ENCODE measurements at places on chromosomes 3 and 15. TPM values are rescaled to one million over a fixed set of nuclear protein-coding genes. Genes with fewer than 3 reads are reported as not detected.
A peak's percentile ranks its signal among the peaks of the same experiment; 100 is the strongest.

DNA sequence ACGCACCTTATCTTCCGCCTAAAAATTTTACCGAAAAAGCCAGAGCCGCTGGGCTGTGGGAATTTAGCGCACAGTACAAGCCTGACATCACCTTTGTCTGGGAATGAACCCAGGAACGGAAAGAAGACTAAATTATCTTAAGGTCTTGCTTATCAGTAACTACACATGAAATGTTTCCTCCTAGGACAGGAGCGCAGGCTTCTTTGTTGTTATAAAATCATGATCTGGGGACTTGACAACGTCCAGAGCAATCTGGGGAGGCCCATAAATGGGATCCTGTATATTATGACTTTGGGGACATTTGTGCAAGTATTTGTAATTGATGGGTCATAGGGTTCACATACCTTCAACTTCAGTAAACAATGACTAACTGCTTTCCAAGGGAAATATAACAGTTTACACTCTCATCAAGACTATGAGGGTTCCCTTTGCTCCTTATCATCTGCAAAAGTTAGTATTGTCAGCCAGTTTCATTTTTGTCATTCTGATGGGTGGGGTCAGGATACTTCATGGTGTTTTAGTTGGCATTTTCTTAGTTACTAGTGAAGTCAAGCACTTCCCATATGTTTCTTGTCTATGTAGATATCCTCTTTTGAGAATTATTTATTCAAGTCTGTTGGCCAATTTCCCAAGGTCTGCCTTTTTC is 213.9 kb upstream of the PFN2 start:
- peak; percentile 31 for DNase-seq
- no peak overlapping the region for H3K4me3 ChIP-seq
- no peaks in the 10 kb centered on the region for H3K36me3 ChIP-seq
- H3K27ac ChIP-seq, result no peak overlapping the region
- peaks cover 4% of the 10 kb centered on the region for H3K4me1 ChIP-seq

LDHAL6B gene
- total RNA-seq, result not detected

DNA sequence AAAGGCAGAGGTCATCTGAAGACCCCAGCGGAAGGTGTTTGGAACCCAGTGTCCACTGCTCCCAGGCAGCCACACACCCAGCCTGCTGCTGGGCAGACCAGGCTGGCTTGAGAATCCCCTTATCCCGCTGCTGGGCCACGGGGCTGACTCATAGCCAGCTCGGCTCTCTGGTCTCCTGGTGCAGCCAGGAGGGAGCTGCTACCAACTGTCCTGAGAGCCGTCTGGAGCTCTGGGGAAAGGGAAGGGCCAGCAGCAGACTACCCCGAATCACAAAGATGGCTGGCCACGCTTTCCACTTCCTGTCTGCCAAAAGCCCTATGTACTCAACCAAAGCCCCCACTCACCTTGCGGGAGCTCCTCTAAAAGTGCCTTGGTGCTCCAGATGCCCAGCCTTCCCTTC is 38.3 kb downstream of the WHAMM start:
- H3K27me3 ChIP-seq, result no peaks in the 10 kb centered on the region
- no peak for DNase-seq
- no peaks in the 10 kb centered on the region for H3K4me1 ChIP-seq
- no peak overlapping the region for H3K27ac ChIP-seq
- H3K36me3 ChIP-seq, result no peaks in the 10 kb centered on the region
- H3K4me3 ChIP-seq, result no peak overlapping the region

ZMYND10 gene
- 3.7 TPM for total RNA-seq

DNA sequence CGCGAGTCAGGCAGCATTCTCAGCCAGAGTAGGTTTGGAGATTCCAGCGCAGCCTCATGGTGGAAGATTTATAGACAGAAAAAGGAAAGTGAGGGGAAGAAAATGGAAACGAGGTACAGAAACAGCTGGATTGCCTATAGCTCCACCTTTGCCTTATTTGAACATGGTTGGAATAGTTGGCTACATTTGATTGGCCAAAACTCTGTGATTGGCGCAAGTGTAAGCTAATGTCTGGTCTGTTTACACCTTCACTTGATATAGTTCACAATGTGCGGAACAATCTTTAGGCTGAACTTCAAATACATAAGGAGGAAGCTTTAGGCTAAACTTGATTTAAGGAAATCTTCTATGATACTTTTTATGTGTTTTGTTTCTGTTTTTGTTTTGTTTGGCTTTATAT is 1191.9 kb downstream of the NSUN3 start:
- DNase-seq, result no peak
- H3K27me3 ChIP-seq, result no peaks in the 10 kb centered on the region
- no peak overlapping the region for H3K4me3 ChIP-seq
- H3K36me3 ChIP-seq, result no peaks in the 10 kb centered on the region

GRCh38 chr15:55389264-55389607 is 18.9 kb downstream of the CCPG1 start:
- H3K4me1 ChIP-seq, result no peaks in the 10 kb centered on the region
- no peak for DNase-seq
- no peak overlapping the region for H3K4me3 ChIP-seq
- H3K36me3 ChIP-seq, result peaks cover 10% of the 10 kb centered on the region

GRCh38 chr3:141844108-141844507 is 32.3 kb upstream of the ATP1B3 start:
- H3K4me1 ChIP-seq, result no peaks in the 10 kb centered on the region
- no peak overlapping the region for H3K27ac ChIP-seq
- no peak overlapping the region for H3K4me3 ChIP-seq
- no peaks in the 10 kb centered on the region for H3K36me3 ChIP-seq
- DNase-seq, result no peak
- no peaks in the 10 kb centered on the region for H3K27me3 ChIP-seq

- no peaks in the 10 kb centered on the region for H3K27me3 ChIP-seq
- DNase-seq, result no peak
- H3K27ac ChIP-seq, result no peak overlapping the region
- H3K4me3 ChIP-seq, result no peak overlapping the region
- no peaks in the 10 kb centered on the region for H3K36me3 ChIP-seq
Observed at GRCh38 chr3:135641761-135642160, 323.8 kb upstream of the PPP2R3A start.

GCHFR gene
- 21.2 TPM for total RNA-seq

CSPG4 gene
- not detected for total RNA-seq

DNA sequence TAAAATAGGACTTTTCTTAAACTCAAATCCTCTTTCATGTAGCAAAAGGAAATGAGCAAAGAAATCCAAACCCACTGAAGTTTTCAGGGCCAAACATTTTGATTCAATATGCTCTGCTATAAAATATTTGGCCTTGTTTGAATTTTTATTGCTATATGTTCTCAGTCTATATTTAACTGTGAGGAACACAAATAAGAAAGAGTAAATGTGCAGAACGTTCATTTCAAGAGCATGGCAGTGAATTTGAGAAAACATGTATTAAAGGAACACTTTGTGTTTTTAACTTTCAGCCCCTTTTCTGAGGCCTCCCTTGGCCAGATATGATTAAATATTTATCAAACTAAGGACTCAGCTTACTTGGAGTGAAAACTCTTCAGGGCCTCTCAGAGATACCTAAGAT is 124.7 kb upstream of the CCNL1 start:
- H3K27ac ChIP-seq, result no peak overlapping the region
- no peak overlapping the region for H3K4me3 ChIP-seq
- no peaks in the 10 kb centered on the region for H3K4me1 ChIP-seq
- H3K27me3 ChIP-seq, result no peaks in the 10 kb centered on the region
- no peak for DNase-seq

DNA sequence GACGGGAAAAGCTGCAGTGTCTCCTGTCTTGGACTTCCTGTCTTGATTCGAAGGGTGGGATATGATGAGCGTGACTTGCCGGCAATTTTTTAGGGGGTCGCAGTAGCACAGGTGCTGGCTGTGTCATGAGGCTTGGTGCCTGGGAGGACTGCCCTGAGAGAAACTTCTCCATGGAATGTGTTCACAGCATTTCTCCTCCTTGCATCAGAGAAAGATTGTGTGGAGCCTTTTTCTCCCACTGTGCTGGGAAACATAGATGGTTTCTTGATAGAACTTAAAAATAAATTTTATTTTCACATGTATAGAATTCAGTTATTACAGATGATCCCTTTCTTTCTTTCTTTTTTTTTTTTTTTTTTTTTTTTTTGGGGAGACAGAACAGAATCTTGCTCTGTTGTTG is 121.4 kb downstream of the KLHL25 start:
- no peaks in the 10 kb centered on the region for H3K27me3 ChIP-seq
- DNase-seq, result no peak
- peaks cover 5% of the 10 kb centered on the region for H3K4me1 ChIP-seq

NR2E3 gene
- not detected for total RNA-seq

DNA sequence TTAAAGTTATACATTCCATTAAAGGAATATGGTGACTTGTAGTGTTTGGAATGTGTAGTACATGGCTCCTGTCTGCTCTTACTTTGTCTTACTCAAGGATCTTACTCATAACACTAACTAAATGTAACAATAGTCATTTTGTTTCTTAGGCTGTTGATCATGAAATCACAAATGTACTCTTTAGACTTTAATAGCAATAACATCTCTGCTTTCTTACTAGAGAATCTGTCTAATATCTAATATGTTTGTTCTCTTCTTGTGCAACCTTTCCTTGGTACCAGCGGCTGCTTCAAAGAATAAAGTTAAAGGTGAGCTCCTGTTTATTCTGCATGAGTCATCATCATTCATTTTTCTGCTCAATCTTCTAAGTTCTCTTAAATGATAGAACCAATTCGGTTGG is 767.5 kb downstream of the CADM2 start:
- H3K36me3 ChIP-seq, result no peaks in the 10 kb centered on the region
- H3K4me3 ChIP-seq, result no peak overlapping the region
- DNase-seq, result no peak
- H3K4me1 ChIP-seq, result no peaks in the 10 kb centered on the region
- H3K27ac ChIP-seq, result no peak overlapping the region

DNA sequence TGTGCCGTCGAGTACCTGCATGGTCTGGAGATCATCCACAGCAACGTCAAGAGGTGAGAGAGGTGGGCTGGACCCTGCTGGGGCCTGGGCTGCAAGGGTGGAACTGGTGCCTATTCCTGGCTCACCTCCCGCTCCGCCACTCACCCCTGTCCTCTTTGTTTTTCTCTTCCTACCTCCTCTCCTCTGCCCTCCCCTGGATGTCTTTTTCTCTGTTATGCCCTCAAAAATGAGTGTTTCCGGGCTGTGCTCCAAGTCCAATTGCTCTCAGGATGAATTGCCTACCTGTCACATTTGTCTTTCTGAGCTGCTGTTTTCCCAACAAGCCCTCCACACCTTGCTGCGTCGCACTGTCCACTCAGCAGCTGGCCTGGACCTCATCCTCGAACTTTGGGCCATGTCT is 28.5 kb upstream of the TATDN2 start:
- H3K4me1 ChIP-seq, result peaks cover 45% of the 10 kb centered on the region
- H3K27me3 ChIP-seq, result no peaks in the 10 kb centered on the region
- H3K27ac ChIP-seq, result no peak overlapping the region
- no peak for DNase-seq
- H3K4me3 ChIP-seq, result no peak overlapping the region
- peaks cover 10% of the 10 kb centered on the region for H3K36me3 ChIP-seq

DNA sequence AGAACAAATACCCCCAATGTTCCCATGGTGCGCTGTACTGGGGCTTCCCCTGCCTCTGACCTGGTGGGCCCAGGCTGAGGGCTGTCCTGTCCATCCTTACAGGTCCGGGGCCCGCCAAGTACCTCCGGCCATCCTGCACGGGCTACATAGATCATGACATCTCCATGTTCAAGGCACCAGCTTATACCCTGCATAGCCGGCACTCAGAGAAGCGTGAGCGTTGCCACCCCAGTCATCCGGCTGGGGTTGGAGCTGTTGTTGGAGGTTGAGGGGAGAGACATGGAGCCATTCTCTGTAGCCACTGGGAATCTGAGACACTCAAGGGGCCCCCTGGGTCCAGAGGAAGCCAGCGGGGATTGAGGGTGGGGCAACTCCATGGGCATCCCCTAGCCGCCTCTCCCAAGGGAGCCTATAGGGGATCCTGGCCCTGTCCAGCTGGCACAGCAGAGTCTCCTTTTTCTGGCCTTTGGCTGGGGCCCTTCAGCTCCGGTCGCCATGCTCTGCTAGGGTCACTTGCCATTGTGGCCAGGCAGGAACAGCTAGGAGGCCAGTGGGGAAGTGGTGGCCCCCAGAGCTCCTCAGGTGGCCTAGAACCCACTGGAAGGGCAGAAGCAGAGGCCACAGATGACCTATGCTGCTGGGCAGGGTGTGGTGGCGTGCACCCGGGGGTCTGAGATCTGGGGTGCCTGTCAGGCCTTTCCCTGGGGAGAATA is 12.5 kb upstream of the CSPG4 start:
- H3K27me3 ChIP-seq, result no peaks in the 10 kb centered on the region
- H3K36me3 ChIP-seq, result no peaks in the 10 kb centered on the region
- H3K4me1 ChIP-seq, result no peaks in the 10 kb centered on the region
- no peak for DNase-seq
- H3K4me3 ChIP-seq, result no peak overlapping the region
- no peak overlapping the region for H3K27ac ChIP-seq

Data from CD4-positive, alpha-beta memory T cell (primary cell).